Stimulated activated CD8-positive, alpha-beta memory T cell treated with anti-CD3 and anti-CD28 coated beads, Interleukin-7, amount 100 ng/mL, for 1 hour (primary cell): ENCODE measurements at places on chromosomes 7 and 10.

DNA sequence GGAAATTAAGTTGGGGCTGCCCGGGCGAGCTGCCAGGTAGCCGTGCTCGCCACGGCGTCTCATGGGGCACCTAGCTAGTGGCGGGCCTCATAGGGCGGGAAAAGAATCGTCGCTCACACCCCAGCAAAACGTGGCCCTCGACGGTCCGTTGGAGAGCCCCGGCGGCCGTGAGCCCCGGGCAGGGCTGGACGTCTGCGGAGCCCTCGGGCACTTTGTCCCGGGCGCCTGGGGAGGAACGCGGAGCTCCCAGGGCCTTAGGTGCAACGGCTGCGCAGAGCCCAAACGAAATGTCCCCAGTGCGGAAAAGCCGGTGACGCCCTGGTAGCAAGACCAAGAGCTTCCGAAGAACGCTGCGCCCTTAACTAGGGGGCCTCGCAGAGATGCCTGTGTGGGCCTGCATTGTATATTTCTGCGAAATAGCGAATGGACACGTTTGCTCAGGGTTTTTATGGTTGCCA is 866 bp upstream of the SFMBT2 start:
- no peak for DNase-seq

GRCh38 chr7:67571026-67571545 is 574.5 kb downstream of the TYW1 start:
- no peak for DNase-seq

DNA sequence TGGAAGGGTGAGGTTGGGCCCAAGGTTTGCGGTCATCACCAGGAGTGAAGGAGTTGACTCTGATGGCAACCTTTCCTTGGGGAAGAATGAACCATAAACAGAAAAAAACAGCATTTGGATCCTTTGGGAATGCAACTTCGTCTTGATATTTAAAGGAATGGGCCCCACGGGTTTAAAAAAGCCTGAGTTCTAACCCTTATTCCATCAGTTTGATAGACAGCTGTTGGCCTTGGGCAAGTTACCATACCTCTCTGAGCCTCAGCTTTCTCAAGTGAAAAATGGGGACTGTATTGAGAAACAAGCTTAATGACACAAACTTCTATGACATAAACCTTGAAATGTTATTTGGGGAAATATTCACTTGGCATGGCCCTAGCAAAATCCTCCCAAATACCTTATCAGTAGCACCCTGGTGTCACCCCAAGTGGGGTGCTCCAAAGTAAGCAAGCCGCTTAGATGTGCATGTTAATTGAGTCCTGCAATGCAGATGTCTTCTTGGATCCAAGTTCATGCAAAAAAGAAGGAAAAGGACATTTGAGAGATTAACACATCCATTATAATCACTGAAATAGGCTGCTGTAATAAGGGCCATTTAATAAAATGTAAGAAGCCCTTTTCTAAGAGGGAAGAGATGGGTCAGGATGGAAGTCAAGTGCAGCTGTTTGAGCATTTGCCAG is 13.8 kb downstream of the MXI1 start:
- DNase-seq: no peak

GRCh38 chr7:124009321-124009720 is 23.5 kb downstream of the TMEM229A start:
- no peak for DNase-seq

DNA sequence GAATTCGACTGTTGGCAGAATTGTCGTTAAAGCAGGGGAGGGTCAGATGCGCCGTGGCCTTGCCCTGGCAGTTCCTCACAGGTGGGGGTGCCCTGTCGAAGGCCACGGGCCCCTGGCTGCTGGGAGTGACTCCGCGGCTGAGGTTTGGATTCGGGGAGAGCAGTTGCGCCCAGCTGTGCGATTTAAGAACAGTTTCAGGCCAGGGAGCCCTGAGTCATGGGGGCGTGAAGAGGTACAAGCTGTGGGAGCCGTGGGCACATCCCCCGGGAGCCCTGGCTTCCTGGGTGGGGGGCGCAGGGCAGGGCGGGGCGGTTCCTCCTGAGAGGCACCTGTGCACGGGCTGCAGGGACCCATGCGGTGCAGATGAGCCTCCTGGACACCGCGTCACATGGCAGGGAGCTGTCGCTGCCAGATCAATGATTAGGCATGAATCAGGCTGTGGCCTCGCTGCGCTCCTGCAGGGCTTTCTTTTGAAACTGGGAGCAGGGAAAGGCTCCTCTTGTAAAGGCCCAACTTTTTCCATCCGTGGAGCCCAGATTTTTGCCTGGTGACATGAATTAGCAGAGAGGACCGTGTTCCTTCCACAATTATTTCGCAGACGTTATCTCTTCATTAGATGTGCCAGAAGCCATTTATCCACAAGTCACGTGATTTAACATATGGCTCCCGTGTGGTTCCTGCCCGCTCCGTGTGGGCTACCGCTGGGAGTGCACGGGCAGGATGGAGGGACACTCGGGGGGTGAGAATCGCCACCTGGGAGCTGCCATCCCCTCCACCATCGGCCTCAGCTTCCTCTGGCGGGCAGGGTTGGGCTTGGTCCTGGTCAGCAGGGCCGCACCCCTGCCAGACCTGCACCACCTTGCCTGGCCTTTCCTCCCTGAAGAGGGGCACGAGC is 918 bp downstream of the PWWP2B start:
- no peak for DNase-seq

DNA sequence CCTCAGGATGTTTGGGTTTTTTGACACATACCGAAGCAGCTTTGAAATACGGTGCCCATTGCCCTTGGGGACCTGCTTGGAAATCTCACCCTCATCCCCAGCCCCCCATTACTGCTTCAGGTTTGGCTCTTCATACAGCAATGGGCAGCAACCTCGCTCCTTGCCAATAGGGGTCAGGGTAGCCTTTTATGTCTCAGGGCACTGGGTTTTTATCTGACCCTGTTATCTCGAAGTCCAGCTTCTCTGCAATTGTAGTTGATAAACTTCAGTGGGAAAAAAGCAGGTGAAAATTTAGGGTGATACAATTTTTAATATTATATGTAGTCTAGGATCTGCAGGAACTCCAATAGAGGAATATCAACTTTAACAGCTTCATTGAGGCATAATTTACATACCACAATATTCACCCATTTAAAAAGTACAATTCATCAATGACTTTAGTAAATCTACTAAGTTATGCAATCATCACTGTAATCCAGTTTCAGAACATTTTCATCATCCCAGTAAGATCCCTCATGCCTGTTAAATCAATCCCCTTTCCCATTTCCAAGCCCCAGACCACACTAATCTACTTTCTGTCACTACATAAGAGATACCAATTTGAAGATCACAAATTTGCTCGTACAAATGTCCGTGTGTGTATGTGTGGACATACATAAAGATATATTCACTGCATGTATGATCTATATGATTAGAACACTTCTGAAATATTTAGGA is 386.2 kb downstream of the KCNMA1 start:
- DNase-seq: no peak

GRCh38 chr7:158285383-158285770 is 302.2 kb downstream of the PTPRN2 start:
- no peak for DNase-seq
